WTC11 (cell line): ENCODE measurements at places on chromosomes 1 and 21.

DNA sequence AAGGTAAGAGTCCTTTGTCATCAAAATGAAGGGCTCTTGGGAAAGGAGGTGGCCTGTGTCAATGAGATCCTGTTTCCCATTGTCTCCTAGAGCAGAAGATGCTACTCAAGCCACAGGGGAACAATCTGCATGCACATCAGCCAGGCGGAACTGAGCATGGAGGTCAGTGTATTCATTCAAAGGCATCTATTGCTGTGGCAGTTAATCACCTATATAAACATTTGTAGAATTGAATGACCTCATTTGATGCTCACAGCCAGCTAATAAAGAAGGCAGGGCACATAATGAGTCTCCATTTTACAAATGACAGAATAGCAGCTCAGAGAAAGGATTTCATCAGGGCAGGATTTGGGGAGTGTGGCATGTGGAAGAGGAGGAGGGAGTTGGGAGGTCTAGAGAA lies 5.7 kb upstream of the FYB2 start:
- DNase-seq: no peak

- no peak for DNase-seq
Observed at GRCh38 chr1:199522338-199522737, 505.2 kb upstream of the NR5A2 start.

DNA sequence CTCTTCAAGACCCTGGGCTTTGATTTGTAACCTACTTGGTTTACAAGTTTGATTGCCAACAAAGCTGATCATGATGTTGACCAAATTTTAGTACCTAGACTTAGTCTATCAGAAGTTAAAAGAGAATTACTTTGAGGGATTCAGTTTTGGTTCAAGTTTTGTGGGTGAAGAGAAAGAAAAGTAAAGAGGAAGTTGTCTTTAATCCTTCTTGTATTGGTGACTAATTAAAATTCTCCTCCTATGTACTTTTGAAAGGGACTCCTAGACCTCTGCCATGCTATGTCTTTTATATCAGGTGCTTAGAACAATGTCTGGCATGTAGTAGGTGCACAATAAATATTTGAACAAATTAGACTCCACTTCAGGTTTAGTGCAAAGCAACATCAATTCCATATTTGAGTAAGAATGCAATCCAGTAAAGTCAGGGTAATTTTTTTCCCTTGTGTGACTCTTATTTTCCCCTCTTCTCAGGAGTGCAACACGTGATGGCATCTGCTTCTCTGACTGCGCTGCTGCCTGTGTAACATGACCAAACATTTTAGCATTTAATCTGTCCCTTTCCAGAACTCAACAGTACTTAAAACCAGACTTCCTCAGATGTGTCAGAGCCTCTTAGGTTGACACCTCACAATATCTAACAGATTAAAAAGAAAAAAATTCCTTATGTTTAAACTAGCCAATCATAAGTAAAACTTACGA lies 41.1 kb upstream of the KCNQ4 start:
- no peak for DNase-seq

- DNase-seq: no peak
Observed at GRCh38 chr1:165542015-165542631, 1.7 kb upstream of the LRRC52 start.

DNA sequence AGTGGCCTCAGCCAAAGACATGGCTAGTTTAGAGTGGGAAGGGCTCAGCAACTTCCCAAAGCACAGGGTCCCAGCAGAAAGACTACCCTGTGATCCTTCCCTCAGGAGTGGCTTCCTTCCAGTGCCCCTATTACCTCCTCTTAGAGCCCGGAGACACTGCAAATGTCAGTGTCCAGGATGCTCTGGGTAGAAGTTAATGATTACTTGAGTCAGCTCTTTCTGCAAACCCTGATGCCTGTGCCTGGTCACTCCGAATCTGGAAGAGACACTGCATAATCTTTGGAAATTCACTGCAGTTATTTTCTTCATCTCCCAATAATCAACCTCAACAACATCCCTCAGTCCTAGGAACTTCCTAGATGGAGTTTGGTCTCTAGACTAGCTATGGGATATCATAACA lies 27.2 kb upstream of the MGST3 start:
- DNase-seq: no peak

DNA sequence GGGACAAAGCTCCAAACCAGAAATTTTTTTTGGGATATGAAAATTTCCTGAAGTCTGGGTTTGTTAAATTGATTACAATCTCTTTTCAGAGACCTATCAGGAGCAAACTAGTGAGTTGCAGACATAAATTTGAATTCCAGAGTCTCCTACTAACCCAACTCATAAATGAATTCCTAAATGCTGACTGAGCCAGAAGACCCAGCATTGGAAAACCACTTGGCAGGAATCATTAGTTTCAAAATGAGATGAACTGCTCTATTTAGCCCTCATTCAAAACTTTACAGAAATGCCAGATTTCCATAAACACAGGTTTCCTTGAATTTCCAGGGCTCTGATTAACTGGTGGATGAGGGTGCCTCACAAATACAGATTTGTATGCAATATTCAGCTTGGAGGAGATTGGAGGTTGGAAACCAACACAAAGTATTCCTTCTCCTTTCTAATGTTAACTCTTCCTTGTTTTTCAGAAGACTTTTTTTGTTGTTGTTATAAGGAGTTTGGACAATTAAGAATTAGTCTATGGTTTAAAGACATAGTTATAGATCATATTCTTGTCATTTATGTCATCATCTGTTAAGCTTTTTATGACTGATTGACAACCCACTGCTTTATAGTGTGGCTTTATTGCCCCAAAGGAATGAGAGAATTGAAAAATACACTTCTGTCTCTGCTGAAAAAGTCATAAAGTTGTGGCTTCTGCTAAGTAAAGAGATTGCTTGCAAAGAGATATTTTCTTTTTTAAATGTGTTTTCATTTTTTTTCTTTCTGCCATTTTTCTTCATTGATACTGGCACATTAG lies 222.8 kb downstream of the HLX start:
- DNase-seq: no peak

GRCh38 chr21:14383596-14384180 lies 742 bp upstream of the HSPA13 start:
- no peak for DNase-seq

DNA sequence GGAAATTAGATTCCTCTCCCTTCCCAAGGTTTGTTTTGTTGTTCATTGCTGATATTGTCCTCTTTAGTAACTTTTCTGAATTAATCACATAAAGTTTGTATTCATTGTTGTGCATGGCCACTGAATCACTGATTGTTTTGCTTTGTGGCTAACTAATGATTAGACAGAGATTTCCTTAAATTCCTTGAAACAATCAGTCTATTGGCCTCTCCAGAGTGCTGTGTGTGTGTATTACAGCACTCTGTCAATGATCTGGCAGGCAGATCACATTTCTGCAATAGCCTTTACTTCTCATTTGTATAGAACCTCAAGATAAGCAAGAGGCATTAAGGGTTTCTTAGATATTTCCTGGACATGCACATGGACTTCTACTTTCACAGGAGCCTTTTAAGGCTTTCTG lies 78.6 kb downstream of the DUSP10 start:
- no peak for DNase-seq

GRCh38 chr21:43631411-43632107 lies 27.7 kb downstream of the HSF2BP start:
- DNase-seq: no peak
